Parietal lobe (tissue), 2 donors: ENCODE measurements at places on chromosomes 7 and 10. TPM values are rescaled to one million over a fixed set of nuclear protein-coding genes. Genes with fewer than 3 reads are reported as not detected.

Gene CC2D2B
- total RNA-seq, result 2.2 TPM

Gene GPER1
- 1.6 TPM for total RNA-seq

Gene TET1
- 41.3 TPM for total RNA-seq

Gene ACTR3C
- total RNA-seq, result 12.2 TPM

Gene EVX1
- total RNA-seq, result not detected

Gene RPS24
- 3,136 TPM for total RNA-seq

Gene CASP2
- total RNA-seq, result 41.6 TPM

Gene RBAK
- total RNA-seq, result 18.5 TPM

Gene DMTF1
- 424 TPM for total RNA-seq

Gene GJD4
- not detected for total RNA-seq

Gene SPRN
- total RNA-seq, result 13.1 TPM

Gene PCDH15
- total RNA-seq, result 14.7 TPM

Gene RBP3
- total RNA-seq, result not detected

Gene OR13A1
- 0.63 TPM for total RNA-seq

Gene DGKB
- 9.4 TPM for total RNA-seq

Gene CYP2C19
- not detected for total RNA-seq

Gene CFAP46
- 3.8 TPM for total RNA-seq

Gene PAX2
- not detected for total RNA-seq

Gene GARIN1A
- total RNA-seq, result 3.4 TPM

Gene ZDHHC6
- total RNA-seq, result 28.5 TPM

Gene SKAP2
- total RNA-seq, result 3.8 TPM

Gene PIP
- not detected for total RNA-seq

Gene DNAJC12
- 1.9 TPM for total RNA-seq

Gene COL28A1
- 1.3 TPM for total RNA-seq

Gene NOBOX
- total RNA-seq, result not detected

Gene CFAP70
- 1.6 TPM for total RNA-seq

Gene ITIH5
- 12.2 TPM for total RNA-seq

Gene ADAM12
- total RNA-seq, result 3.4 TPM

Gene ZNF212
- total RNA-seq, result 5.9 TPM

Gene SCART1
- total RNA-seq, result 2.8 TPM

Gene WNT2
- 0.31 TPM for total RNA-seq

Gene EPHA1
- total RNA-seq, result not detected

Gene SFTPD
- 0.94 TPM for total RNA-seq
